ENCODE measurements at places on chromosomes 16 and 17.

- peaks cover 8% of the 10 kb centered on the region for H3K4me1 ChIP-seq
- peaks cover 31% of the 10 kb centered on the region for H3K36me3 ChIP-seq
- no peak overlapping the region for H3K4me3 ChIP-seq
- H3K27me3 ChIP-seq, result no peaks in the 10 kb centered on the region
- peak overlapping the region; percentile 26 for H3K27ac ChIP-seq
Observed at GRCh38 chr16:31055613-31056012, 18.4 kb downstream of the ZNF668 start.

DNA sequence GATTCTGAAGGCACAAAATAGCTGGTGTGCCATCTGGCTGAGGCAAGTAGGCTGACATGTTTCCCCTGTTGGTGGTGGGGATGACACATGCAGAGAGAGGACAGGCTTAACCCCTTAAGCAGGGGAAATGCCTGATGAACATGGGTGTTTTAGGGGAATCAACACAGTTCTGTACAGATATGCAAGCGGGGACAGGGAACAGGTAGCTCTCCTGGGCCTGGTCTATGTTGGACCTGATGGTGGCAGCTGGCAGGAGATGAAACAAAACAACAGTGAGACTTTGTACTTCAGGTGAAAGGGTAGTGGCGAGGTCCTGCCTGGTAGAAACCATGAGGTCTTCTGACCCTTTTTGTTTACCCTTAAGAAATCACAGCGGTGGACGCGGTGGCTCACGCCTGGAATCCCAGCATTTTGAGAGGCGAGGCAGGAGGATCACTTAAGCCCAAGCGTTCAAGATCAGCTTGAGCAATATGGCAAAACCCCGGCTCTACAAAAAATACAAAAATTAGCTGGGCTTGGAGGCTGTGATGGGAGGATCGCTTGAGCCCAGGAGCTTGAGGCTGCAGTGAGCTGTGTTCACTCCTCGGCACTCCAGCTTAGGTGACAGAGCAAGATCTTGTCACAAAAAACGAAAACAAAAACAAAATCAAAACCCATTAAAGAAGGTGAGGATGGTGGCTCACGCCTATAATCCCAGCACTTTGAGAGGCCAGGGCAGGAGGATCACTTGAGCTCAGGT, 10.5 kb downstream of the OR1F1 start:
- H3K27me3 ChIP-seq, result peaks cover 33% of the 10 kb centered on the region
- no peak overlapping the region for H3K27ac ChIP-seq
- H3K36me3 ChIP-seq, result no peaks in the 10 kb centered on the region
- no peak for DNase-seq

DNA sequence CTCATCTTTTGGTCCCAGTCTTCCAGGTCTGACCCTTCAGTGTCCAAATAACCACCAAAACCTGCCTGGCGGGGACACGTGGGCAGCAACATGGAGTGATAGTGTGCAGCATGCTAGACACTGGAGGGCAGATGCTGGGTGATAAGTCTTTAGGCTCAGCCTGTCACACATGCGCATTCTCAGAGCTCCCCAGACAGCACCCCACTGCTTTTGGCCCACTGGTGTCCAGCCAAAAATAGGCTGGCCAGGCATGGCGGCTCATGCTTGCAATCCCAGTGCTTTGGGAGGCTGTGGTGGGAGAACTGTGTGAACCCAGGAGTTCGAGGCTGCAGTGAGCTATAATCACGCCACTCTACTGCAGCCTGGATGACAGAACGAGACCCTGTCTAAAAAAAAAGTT, 12.3 kb downstream of the GINS2 start:
- no peak overlapping the region for H3K4me3 ChIP-seq
- H3K4me1 ChIP-seq, result peaks cover 7% of the 10 kb centered on the region
- no peaks in the 10 kb centered on the region for H3K27me3 ChIP-seq
- no peak for DNase-seq
- no peak overlapping the region for H3K27ac ChIP-seq

DNA sequence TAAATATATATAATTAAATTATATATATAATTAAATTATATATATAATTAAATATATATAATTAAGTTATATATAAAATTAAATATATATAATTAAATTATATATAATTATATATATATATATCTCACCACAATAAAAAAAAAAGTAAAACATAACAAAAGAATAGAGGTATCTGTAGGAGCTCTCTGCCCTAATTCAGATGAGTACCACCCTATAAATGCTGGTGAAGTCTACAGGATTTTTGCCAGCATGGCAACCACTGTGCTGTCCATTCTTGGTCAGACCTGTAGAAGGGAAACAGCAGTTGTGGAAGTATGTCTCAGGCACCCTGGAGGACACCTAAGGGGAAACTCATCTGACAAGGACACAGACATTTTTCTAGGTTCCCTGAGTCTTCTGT, 259.7 kb downstream of the PRKCA start:
- no peak overlapping the region for H3K4me3 ChIP-seq
- H3K4me1 ChIP-seq, result peaks cover 10% of the 10 kb centered on the region
- peaks cover 3% of the 10 kb centered on the region for H3K36me3 ChIP-seq
- no peak overlapping the region for H3K27ac ChIP-seq

DNA sequence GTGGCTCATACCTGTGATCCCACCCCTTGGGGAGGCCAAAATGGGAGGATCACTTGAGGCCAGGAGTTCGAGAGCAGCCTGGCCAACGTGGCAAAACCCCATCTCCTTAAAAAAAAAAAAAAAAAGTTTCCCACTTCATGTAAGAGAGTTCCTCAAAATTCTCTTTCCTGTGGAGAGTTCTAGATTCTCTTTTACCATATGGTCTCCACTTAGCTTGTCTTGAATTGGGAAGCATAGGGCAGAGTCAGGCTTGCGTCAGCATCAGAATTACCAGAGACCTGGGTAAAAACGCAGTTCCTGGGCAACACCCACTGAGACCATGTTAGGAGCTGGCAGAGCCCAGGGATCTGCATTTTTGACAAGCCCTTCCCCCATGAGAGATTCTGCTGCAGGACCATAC, 158.4 kb downstream of the CCDC182 start:
- peak overlapping the region; percentile 44 for H3K27ac ChIP-seq
- no peaks in the 10 kb centered on the region for H3K27me3 ChIP-seq
- H3K36me3 ChIP-seq, result peaks cover 10% of the 10 kb centered on the region
- DNase-seq, result no peak
- H3K4me1 ChIP-seq, result peaks cover 7% of the 10 kb centered on the region

DNA sequence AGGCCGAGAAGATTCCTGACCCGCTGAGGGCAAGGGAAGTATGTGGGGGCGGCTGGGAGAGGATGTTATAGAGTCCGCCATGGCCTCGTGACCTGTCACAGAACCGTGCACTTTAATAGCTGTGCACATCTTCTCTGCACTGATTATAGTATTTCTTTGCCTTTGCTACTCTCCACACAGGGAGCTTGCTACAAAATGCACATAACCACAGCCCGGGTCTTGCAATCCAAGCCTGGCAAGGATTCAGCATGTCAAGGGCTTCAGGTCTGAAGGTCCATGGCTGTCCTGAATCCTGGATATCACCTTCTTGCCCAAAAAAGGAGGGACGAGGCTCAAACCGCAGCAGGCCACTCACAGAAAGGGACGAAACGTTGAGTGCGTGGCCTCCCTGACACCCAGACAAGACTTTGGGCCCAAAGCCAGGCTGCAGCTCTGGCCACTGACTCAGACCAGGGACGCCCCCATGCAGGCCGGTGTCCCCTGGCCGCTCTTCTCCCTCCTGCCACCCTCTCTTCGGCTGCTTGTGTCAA, 43.7 kb downstream of the USP22 start:
- H3K27me3 ChIP-seq, result no peaks in the 10 kb centered on the region
- H3K4me1 ChIP-seq, result peaks cover 12% of the 10 kb centered on the region
- H3K4me3 ChIP-seq, result no peak overlapping the region
- peak overlapping the region; percentile 86 for H3K27ac ChIP-seq
- peaks cover 45% of the 10 kb centered on the region for H3K36me3 ChIP-seq

DNA sequence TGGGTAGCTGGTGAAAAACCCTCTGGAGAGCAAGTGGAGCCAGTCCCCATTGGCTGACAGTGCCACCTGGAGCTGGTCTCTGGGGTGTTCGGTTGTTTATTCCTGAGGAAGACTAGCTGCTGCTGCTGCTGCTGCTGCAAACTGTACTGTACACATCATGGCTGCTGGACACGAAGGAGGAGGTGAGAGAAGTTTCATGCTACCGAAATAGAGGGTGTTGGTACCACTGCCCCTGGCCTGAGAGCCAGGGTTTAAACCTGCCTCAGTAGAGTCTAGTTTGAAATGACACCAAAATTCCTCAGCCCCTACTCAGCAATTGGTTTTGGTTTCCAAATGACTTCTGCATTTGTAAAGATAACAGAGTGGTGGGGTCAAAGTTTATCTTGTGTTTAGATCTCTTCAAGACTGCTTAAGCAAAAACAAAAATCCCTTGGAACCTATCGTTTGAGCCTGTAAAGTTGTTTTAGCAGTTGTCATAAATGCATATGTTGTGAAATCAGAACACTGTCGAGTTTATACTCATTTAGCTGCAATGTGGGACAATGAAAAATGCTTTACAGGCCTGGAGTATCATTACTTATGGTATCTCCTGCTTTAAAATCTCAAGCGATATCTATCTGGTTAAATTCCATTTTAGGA, 40.8 kb downstream of the CYB5B start:
- peak overlapping the region; percentile 25 for H3K4me3 ChIP-seq
- H3K27ac ChIP-seq, result peak overlapping the region; percentile 72
- no peak for DNase-seq
- H3K4me1 ChIP-seq, result peaks cover 20% of the 10 kb centered on the region
- no peaks in the 10 kb centered on the region for H3K27me3 ChIP-seq

DNA sequence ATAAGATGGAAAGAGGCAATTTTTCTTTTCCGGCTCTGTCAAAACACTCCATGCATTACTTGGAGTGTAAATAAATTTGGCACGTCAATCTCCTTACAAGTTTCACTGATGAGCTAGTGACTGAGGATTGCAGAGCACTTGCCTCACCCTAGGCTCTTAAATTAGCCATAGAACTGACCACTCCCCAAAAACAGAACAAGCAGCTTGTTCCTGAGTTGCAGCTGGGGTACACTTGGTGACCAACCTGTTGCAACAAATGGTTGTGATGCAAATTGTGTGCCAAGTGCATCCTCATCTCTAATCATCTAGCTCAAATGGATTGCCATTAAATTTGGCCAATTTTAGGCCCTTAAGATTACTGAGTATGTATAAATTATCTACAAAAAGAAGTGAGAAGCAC, 67.0 kb downstream of the CACNG1 start:
- peak overlapping the region; percentile 71 for H3K27ac ChIP-seq
- no peak overlapping the region for H3K4me3 ChIP-seq
- peaks cover 17% of the 10 kb centered on the region for H3K4me1 ChIP-seq
- H3K36me3 ChIP-seq, result peaks cover 83% of the 10 kb centered on the region
- H3K27me3 ChIP-seq, result no peaks in the 10 kb centered on the region

DNA sequence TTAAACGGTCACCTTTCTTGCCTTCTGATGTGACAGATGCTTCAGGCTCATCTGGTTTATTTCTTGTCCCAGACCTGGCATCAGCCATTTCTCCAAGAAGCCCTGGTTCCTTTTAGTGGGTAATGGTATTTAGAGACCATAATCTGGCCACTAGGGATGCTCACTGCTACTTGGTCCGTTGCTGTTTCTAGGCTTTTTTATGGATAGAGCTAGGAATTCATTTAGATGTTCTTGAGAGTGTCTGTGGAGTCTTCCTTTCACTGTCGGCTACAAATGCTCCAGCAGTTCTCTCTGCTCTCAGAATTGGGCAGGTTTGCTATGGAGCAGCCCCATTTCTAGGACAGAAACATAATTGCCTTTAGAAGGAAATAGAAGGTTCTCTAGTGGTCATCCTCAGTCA, 214.5 kb downstream of the KATNIP start:
- H3K27ac ChIP-seq, result peak overlapping the region; percentile 55
- no peak for DNase-seq
- H3K36me3 ChIP-seq, result peaks cover 13% of the 10 kb centered on the region
- H3K4me1 ChIP-seq, result no peaks in the 10 kb centered on the region
- no peak overlapping the region for H3K4me3 ChIP-seq

DNA sequence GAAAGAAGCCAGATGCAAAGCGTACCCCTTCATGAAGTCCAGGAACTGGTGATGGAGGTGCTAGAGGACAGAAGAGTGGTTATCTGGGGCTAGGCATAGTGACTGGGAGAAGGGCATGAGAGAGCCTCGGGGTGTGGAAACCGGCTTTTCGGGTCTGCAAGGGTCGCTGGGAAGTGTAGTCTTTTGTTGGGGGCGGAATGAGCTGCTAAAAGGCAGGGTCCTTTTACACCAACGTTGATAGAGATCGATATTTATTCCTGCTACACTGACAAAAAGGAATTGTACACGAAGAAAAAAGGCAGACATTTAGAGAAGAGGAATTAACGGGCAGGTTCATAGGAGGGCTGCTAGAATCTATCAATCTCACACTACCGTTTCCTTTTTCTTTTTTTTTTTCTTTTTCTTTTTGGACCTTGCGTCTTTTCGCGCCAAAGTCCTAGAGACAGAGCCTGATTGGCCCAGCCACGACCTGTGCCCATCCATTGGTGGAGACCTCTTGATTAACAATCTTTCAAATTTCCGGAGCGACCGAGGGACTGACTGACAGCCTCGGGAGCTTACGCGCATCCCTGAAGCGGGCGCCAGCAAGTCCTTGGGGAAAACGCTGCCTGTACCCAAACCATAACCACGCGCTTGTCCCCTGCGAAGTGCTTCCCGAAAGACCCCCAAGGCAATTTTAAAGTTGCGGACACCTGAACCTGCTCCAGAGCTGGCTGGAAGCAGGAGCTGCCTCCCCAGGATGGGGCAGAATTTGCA, 27.7 kb upstream of the DHRS7B start:
- H3K36me3 ChIP-seq, result peaks cover 7% of the 10 kb centered on the region
- peak overlapping the region; percentile 90 for H3K4me3 ChIP-seq
- H3K4me1 ChIP-seq, result peaks cover 15% of the 10 kb centered on the region
- H3K27ac ChIP-seq, result peak overlapping the region; percentile 61
- no peaks in the 10 kb centered on the region for H3K27me3 ChIP-seq

- no peak overlapping the region for H3K4me3 ChIP-seq
- peaks cover 9% of the 10 kb centered on the region for H3K27me3 ChIP-seq
- H3K36me3 ChIP-seq, result no peaks in the 10 kb centered on the region
- H3K4me1 ChIP-seq, result peaks cover 5% of the 10 kb centered on the region
- H3K27ac ChIP-seq, result no peak overlapping the region
- no peak for DNase-seq
Observed at GRCh38 chr17:30318155-30318554, 15.7 kb downstream of the TMIGD1 start.

DNA sequence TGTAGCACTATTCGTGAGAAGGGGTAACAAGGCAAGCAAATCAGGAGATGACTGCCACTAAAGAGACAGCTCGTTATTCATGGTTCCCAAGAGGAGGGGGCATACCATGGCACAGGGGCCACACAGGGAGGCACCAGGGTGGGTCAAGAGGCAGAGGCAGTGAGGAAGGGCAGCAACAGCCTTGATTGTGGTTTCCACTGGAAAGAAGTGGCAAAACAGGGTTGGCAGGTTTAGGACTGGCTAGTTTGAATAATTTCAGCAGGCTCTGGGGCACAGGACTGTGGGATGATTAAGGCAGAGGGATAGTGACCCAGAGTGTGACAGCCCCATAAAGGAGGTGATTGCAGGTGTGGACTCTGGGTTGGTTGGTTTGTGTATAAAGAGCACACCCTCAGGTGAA, 188.9 kb downstream of the CBLN1 start:
- H3K4me1 ChIP-seq, result no peaks in the 10 kb centered on the region
- H3K4me3 ChIP-seq, result no peak overlapping the region
- no peak for DNase-seq
- no peaks in the 10 kb centered on the region for H3K36me3 ChIP-seq

Data from effector memory CD8-positive, alpha-beta T cell (primary cell).